ENCODE measurements at places on chromosomes 1 and 21.
A peak's percentile ranks its signal among the peaks of the same experiment; 100 is the strongest.

DNA sequence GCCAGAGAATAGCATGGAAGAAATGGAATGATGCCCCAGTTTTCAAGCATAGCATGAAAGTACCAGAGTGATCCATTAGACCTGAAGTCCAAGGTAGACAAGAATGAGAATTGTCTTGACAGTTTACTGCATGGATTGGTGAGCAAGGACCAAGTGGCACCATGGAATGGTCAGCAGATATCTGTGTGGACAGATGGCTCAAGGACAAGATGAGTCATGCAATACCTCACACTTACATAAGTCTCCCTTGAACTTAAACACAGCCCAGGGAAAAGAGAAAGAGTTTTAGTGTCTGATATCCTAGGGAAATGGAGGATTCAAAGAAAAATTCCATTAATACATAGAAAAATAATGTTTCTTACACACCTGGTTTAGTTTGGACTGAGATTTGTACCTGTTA lies 195.2 kb downstream of the MRPL39 start:
- no peaks in the 10 kb centered on the region for H3K27me3 ChIP-seq
- no peak for DNase-seq
- no peaks in the 10 kb centered on the region for H3K4me1 ChIP-seq
- H3K4me3 ChIP-seq: no peak overlapping the region

- no peak overlapping the region for H3K27ac ChIP-seq
- no peaks in the 10 kb centered on the region for H3K36me3 ChIP-seq
- peaks cover 20% of the 10 kb centered on the region for H3K4me1 ChIP-seq
- DNase-seq: no peak
Measured at GRCh38 chr1:234838182-234838581, 228.2 kb upstream of the IRF2BP2 start.

- H3K36me3 ChIP-seq: no peaks in the 10 kb centered on the region
- DNase-seq: no peak
- no peak overlapping the region for H3K4me3 ChIP-seq
- H3K4me1 ChIP-seq: no peaks in the 10 kb centered on the region
Measured at GRCh38 chr1:57797084-57797483, 373.2 kb upstream of the DAB1 start.

DNA sequence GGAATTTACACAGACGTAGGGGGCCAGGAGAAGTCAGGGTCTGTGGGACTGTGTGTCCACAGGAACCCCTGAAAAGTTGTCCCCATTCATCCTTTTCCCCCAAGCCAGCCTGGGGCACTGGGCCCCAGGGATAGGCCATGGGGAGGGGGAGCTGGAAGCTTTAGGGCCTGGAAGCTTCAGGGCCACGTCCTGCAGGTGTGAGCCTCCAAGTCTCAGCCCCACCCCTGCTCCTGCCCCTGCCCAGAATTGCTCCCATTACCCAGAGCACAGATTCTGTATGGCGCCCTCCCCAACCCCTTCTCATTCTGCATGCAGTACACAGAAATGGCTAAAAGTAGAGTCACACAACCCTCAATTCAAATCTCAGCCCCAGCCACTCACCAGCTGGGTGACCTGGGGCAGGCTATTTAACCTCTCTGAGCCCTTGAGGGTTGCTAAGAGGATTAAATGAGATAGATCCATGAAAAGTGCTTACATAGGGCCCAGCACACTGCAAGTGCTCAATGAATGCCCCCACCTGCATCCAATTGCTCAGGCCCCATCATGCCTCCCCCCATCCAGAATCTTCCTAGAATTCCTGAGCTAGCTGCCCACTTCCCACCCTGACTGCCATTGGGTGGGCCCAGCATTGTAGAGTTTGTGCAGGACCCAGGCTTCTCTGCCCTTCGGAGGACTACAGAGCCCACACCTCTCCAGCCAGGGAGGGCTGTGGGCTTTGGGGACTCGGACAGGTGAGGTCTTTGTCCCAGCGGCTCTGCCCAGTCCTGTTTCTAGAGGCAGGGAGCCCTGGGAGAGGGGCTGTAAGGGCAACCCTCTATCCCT lies 6.5 kb downstream of the RAP1GAP start:
- no peaks in the 10 kb centered on the region for H3K36me3 ChIP-seq
- DNase-seq: no peak
- peaks cover 9% of the 10 kb centered on the region for H3K4me1 ChIP-seq
- H3K27ac ChIP-seq: no peak overlapping the region

GRCh38 chr1:30724655-30725421 lies 1.5 kb upstream of the MATN1 start:
- H3K36me3 ChIP-seq: peaks cover 32% of the 10 kb centered on the region
- peak; percentile 4 for DNase-seq
- H3K27me3 ChIP-seq: no peaks in the 10 kb centered on the region
- H3K27ac ChIP-seq: no peak overlapping the region
- no peak overlapping the region for H3K4me3 ChIP-seq
- H3K4me1 ChIP-seq: peaks cover 41% of the 10 kb centered on the region

- no peak for DNase-seq
- no peaks in the 10 kb centered on the region for H3K27me3 ChIP-seq
- H3K4me1 ChIP-seq: no peaks in the 10 kb centered on the region
- H3K36me3 ChIP-seq: no peaks in the 10 kb centered on the region
- H3K27ac ChIP-seq: no peak overlapping the region
Measured at GRCh38 chr21:24976238-24976637, 631.0 kb downstream of the MRPL39 start.

DNA sequence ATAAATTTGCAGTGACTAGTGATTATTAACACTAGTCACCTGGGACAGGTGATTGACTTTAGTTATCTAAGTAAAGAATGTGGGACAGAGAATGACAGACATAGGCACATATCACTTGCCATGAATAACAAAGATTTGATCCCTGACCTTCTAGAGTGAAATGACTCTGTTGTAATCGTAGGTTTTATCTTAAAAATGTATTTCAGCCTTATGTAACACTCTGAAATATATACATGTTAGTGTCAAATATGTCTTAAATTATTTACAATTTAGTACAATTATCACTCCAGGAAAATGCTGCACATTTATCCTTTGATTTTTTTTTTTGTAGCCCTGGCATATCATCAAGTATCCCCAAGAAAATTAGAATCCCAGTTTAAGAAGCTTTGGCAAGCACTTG lies 186.4 kb upstream of the PTGFR start:
- H3K4me3 ChIP-seq: no peak overlapping the region
- no peak overlapping the region for H3K27ac ChIP-seq
- H3K27me3 ChIP-seq: no peaks in the 10 kb centered on the region
- H3K36me3 ChIP-seq: no peaks in the 10 kb centered on the region

DNA sequence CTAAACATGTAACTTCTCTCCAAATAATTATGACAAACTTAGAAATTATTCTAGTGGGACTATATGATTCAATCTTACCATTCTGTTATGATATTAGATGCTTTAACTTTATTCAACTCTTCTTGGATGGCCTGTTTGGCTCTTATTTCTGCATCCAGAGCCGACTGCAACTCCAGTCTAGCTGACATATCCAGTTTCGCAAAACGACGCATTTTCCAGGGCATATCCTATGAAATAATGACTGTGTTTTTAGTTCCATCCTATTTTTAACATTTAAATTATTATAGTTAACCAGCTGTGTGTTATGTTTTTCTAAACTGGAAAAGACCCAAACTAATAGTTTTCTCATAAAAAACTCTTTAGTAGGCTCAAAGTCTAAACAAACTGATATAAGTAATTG lies 133.7 kb downstream of the COQ8A start:
- no peak overlapping the region for H3K4me3 ChIP-seq
- H3K27ac ChIP-seq: no peak overlapping the region
- no peaks in the 10 kb centered on the region for H3K36me3 ChIP-seq
- H3K27me3 ChIP-seq: no peaks in the 10 kb centered on the region

GRCh38 chr21:17726047-17726829 lies 92.9 kb downstream of the C21orf91 start:
- no peaks in the 10 kb centered on the region for H3K27me3 ChIP-seq
- DNase-seq: no peak
- H3K36me3 ChIP-seq: no peaks in the 10 kb centered on the region

- no peak overlapping the region for H3K4me3 ChIP-seq
- H3K27me3 ChIP-seq: no peaks in the 10 kb centered on the region
- no peak for DNase-seq
Measured at GRCh38 chr1:215118081-215118480, 35.5 kb downstream of the KCNK2 start.

- no peaks in the 10 kb centered on the region for H3K27me3 ChIP-seq
- no peaks in the 10 kb centered on the region for H3K4me1 ChIP-seq
- peaks cover 83% of the 10 kb centered on the region for H3K36me3 ChIP-seq
- H3K4me3 ChIP-seq: no peak overlapping the region
- no peak overlapping the region for H3K27ac ChIP-seq
Measured at GRCh38 chr1:28606771-28607170, 14.7 kb downstream of the RAB42 start.

GRCh38 chr1:22922640-22923039 lies 50.0 kb downstream of the LACTBL1 start:
- DNase-seq: no peak
- H3K36me3 ChIP-seq: no peaks in the 10 kb centered on the region
- H3K4me3 ChIP-seq: no peak overlapping the region
- H3K27me3 ChIP-seq: no peaks in the 10 kb centered on the region
- no peak overlapping the region for H3K27ac ChIP-seq

- H3K27me3 ChIP-seq: peaks cover 2% of the 10 kb centered on the region
- no peak overlapping the region for H3K27ac ChIP-seq
- no peak for DNase-seq
- no peaks in the 10 kb centered on the region for H3K36me3 ChIP-seq
- no peaks in the 10 kb centered on the region for H3K4me1 ChIP-seq
Measured at GRCh38 chr1:157439302-157439954, 112.9 kb downstream of the FCRL5 start.

GRCh38 chr1:209549443-209550205 lies 33.9 kb upstream of the CAMK1G start:
- H3K27me3 ChIP-seq: no peaks in the 10 kb centered on the region
- H3K27ac ChIP-seq: no peak overlapping the region
- H3K4me3 ChIP-seq: no peak overlapping the region
- H3K4me1 ChIP-seq: no peaks in the 10 kb centered on the region
- no peak for DNase-seq

- DNase-seq: no peak
- no peaks in the 10 kb centered on the region for H3K4me1 ChIP-seq
- no peak overlapping the region for H3K27ac ChIP-seq
- no peak overlapping the region for H3K4me3 ChIP-seq
- H3K36me3 ChIP-seq: no peaks in the 10 kb centered on the region
Measured at GRCh38 chr1:245129319-245130240, 25.2 kb upstream of the KIF26B start.

DNA sequence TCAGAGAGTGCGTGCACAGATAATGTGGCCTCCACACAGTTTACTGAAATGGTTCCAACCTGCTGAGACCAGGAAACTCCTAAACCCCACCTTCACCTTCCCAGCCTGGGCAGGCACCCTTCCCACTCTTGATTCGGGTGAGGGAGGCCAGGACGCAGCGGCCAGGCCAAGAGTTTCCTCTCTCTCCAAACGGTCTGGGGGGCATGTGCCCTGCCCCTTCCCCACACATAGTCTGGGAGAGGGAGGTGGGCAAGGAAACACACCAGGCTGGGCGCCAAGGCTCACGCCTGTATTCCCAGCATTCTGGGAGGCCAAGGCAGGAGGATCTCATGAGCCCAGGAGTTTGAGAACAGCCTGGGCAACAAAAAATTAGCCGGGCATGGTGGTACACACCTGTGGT lies 9.6 kb downstream of the TNFRSF8 start:
- peaks cover 13% of the 10 kb centered on the region for H3K27me3 ChIP-seq
- no peak for DNase-seq
- no peak overlapping the region for H3K27ac ChIP-seq
- no peaks in the 10 kb centered on the region for H3K36me3 ChIP-seq
- peaks cover 19% of the 10 kb centered on the region for H3K4me1 ChIP-seq

- no peaks in the 10 kb centered on the region for H3K4me1 ChIP-seq
- H3K27ac ChIP-seq: no peak overlapping the region
- H3K27me3 ChIP-seq: no peaks in the 10 kb centered on the region
- no peak for DNase-seq
- H3K4me3 ChIP-seq: no peak overlapping the region
Measured at GRCh38 chr1:190597294-190597693, 119.6 kb upstream of the BRINP3 start.

GRCh38 chr1:217067642-217068041 lies 344.4 kb upstream of the ESRRG start:
- no peaks in the 10 kb centered on the region for H3K27me3 ChIP-seq
- no peak overlapping the region for H3K4me3 ChIP-seq
- no peaks in the 10 kb centered on the region for H3K36me3 ChIP-seq
- H3K27ac ChIP-seq: no peak overlapping the region
- H3K4me1 ChIP-seq: no peaks in the 10 kb centered on the region
